ENCODE measurements at places on chromosomes 4 and X.
A peak's percentile ranks its signal among the peaks of the same experiment; 100 is the strongest.

- DNase-seq: no peak
Measured at GRCh38 chr4:13527981-13528820, 16.1 kb downstream of the NKX3-2 start.

DNA sequence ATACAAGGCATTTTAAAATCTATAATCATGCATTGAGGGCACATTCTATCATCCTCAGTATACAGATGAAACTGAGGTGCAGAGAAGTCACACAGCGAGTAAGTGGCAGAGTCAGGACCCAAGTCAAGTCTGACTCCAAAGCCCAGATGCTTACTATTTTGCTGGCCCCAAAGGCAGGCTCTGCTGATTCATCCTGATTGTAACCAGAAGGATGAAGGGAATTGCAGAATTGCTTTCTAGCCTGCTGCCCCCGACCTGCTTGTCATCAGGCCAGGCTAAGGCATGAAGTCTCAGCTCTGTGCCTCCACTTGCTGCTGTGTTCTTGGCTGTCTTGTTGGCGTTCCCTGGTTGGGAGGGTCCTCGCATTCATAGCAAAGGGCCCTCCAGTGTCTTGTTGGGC is 62.7 kb downstream of the SLC9A6 start:
- DNase-seq: no peak

DNA sequence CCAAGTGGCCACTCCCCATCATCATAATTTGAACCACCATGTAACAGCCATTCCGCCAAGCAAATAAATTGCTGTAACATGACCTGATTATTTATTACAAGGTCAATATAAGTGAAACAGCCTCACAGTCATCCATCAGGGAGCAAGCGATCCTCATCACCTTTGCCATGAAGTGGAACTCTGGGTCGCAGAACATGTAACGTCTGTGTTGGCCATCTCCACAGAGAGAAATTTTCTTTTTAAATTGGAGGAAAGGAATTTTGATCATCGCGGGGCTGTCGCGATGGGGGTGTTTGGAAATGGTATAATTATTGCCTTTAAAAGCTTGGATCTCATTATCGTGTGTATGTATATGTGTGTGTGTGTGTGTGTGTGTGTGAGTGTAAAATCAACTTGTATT is 90.2 kb downstream of the SHOX start:
- DNase-seq: no peak

GRCh38 chr4:177376024-177376423 is 66.2 kb downstream of the AGA start:
- DNase-seq: no peak

DNA sequence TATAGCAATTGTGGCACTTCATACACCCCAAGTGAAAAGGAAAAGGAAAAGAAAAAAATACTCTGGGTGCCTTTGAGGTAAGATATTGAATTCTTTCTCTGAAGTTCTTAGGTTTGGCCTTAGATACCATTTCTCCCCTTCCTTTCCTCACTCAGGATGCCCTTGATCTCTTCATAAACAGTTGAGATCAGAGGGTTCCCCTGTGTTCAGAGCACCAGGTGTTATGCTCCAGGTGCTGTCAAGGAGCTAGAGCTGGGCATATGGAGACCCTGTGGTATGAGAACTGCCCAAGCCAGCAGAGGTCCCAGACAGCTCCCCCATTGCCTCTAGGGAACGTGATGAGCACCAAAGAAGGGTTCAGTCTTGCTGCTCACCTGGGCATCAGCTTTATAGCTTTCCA is 17.1 kb upstream of the CD40LG start:
- no peak for DNase-seq

DNA sequence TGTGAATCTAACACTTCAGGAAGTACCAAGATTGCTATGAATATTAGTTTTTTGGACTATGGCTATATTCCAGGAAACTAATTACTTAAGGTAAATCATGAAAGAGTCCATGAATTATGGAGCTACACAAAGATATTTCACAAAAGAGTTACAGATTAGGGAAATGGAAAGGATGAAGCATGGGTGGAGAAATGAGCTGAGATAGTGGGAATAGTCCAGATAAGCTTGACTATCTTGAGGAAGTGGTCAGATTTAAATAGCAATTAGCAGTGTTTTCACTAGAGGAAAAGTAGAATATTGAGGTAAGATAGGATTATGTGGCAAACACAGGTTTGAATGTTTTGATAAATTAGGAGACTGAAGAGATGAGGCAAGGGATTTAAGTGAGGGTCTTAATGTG is 42.1 kb upstream of the C1GALT1C1 start:
- DNase-seq: no peak

DNA sequence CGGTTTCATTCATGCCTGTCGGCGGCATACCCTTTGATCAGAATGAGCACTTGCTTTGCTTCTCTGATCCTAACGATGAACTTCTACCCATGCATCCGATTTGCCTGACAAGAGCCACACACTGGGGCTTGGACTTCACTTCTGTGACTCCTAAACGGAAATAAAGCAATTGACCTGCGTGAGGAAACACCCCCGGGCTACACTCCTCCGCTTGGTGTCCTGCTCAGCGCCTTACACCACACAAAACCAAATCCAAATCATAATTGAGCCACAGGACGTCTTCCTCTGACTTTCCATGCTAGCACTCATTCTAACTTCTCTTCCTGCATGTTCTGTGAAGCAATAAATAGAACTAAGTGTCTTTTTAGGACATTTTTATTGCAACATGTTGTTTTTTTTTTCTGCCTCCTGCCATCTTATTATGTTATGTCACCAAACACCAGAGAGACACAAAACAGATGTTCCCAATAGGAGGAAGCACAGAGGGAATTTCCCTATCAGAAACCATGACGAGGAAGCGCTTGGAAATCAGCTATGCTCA is 110.8 kb upstream of the FAM9B start:
- DNase-seq: no peak

DNA sequence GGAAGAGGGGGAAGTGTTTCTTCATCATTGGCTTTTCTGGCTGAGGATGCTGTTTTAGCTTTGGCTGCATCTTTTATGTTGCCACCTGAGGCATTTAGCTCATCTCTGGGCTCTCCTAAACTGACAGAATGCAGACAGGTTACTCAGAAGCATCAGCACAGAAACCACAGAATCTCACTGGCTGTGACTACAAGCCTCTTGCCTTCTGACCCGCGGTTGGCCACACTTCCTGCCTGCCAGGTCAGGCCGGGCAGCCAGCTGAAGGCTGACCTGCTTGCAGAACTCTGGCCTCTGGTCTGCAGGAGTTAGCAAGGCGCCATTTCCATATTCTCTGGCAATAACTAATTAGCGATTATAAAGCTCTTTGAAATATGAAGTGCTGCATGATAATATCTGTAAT is 366.5 kb downstream of the MID1IP1 start:
- no peak for DNase-seq

DNA sequence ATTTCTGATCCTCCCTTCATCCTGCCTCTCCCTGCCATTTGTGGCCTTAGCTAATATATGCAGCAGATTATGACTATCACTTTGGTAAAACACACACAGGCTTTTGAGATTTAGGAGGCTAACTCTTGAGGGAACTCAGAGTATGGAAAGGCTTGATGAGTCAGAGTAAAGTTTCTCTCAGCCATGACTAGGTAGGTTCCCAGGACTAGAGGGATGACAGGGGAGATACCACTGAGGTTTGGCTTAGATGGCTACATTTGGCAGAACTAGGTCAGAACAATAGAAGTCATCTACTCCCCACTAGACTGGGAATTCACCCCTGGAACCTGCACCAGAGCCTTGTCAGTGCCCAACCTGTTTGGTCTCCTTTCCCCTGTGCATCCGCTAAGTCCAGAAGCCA is 585.7 kb downstream of the TLL1 start:
- no peak for DNase-seq

DNA sequence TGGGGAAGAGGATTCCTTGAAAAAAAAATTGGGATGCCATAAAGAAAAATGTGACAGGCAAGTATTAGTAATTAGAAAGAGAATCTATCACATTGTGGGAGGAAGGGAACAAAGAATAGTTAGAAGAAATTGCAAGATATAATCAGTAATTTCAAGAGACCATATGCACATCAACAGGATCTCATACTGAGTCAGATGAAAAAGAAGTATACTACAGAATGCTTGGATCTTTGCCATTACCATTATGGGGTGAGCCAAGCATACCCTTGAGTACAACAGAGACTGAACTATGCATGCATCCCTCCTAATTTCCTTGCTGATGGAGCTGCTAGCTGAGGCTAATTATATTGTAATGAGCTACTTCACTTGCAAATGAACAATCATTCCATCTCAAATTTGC is 287.6 kb downstream of the PAPSS1 start:
- no peak for DNase-seq

GRCh38 chrX:119325456-119325855 is 73.7 kb upstream of the SLC25A43 start:
- no peak for DNase-seq

GRCh38 chrX:12791257-12792228 is at the start of gene PRPS2:
TSS of gene PRPS2 (plus strand) at chrX:12791412. CDS start at chrX:12791498, 86 bp downstream.
- DNase-seq: peak; percentile 61

DNA sequence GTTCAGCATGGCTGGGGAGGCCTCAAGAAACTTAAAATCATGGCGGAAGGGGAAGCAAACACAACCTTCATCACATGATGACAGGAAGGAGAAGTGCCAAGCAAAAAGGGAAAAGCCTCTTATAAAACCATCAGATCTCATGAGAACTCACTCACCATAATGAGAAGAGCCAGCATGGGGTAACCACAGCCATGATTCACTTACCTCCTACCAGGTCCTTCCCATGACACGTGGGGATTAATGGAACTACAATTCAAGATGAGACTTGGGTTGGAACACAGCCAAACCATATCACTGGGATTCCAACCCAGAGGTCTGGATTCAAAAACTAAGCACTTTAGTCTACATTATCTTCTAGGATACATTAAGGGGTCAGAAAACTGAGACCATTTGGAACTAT is 609.6 kb upstream of the SPANXN1 start:
- no peak for DNase-seq

DNA sequence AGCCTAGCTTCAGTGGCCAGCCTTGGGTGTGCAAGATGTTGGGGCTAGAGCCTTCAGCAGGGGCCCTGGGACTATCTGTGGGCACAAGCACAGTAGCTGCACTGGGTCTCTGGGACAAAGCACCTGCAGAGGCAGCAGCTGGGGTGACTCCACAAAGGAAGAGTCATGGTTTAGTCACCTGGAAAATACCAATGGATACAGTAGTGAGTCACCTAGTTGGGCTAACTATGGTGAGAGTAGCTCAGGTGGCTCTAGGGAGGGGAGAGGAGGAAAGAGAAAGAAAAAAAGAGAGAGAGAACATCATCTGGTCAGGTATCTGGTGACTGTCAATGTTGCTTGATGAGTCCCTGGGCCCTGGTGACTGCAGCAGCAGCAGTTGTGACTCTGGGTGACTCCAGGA is 72.9 kb upstream of the SPIN4 start:
- DNase-seq: no peak

DNA sequence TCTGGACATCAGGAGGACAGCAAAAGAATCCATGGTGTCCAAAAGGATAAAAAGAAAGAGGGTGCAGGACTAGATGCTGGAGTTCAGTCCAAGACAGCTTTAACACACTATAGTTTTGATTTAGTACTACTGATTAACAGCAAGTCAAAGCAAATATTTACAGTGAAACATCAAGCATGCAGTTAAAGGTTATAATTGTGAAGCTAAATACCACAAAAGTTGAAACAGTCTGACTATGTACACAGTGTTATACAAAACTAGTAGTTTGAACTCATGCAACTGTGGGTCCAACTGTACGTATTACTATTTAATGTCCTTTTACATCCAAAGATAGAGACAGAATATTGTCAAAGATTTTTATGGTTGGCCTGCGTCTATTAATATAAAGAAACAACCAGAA is 57.6 kb downstream of the CHIC2 start:
- no peak for DNase-seq

- DNase-seq: no peak
Measured at GRCh38 chr4:81225252-81225651, 10.2 kb upstream of the PRKG2 start.

- peak; percentile 63 for DNase-seq
Measured at GRCh38 chrX:12901486-12901885, 4.9 kb upstream of the TLR8 start.

DNA sequence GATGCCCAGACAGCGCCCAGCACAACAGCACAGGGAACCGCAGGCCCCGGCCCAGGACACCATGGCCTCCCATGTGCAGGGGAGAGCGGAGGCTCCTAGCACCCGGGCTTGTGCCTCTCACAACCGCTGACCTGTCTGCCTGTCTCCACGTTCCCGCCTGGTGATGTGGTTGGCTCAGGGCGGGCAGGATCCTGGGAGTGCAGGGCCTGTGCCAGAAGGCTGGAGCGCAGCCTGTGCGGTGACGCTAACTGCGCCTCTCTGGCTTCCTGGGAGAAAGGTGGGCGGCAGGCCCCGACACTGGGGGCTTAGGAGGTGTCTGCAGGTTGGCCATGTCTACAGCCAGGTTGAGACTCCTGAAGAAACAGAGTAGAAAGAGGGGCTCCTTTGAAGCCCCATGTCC is 48.7 kb downstream of the CPZ start:
- no peak for DNase-seq

- DNase-seq: no peak
Measured at GRCh38 chrX:111742018-111742417, 61.0 kb downstream of the ALG13 start.

DNA sequence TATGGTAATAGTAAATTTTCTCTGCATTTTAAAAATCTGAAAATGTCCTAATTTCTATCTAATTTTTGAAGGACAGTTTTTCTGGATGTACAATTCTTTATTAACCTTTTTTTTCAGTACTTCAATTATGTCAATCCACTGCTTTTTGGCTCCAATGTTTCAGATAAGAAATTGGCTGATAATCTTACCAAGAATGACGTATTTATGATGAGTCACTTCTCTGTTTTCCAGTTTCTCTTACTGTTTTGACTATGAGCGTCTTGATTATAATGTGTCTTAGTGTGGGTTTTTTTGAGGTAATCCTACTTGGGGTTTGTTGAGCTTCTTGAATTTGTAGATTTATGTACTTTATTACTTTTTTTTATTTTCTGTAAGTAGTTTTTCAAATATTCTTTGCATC is 47.2 kb downstream of the UGT2B11 start:
- DNase-seq: no peak

GRCh38 chr4:25769251-25769650 is 93.5 kb downstream of the SEL1L3 start:
- DNase-seq: no peak

DNA sequence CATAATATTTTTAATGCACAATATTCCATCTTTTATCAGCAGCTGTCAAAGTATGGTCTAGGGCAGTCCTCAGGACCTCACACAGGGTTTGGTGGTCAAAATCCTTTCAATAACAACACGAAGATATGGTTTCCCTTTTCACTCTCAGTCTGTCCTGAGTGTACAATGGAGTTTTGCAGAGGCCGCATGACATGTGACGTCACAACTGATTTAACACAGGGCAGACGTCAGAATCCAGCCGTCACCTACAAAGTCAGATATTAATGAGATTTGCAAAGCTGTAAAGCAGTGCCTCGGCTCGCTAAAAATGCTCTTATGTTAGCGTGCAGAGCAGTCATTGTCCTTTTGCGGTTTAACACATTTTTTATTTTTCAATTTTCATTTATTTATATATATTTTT is 12.5 kb downstream of the ABLIM2 start:
- no peak for DNase-seq

Measured in T-helper 9 cell (primary cell).